ENCODE measurements at places on chromosomes 2 and 18. TPM values are rescaled to one million over a fixed set of nuclear protein-coding genes. Genes with fewer than 3 reads are reported as not detected.
A peak's percentile ranks its signal among the peaks of the same experiment; 100 is the strongest.

Gene NMUR1
- total RNA-seq: 0.13 TPM

Gene TMEM178A
- total RNA-seq: 11.9 TPM

Gene MAP3K19
- not detected for total RNA-seq

- no peak for DNase-seq
- no peak overlapping the region for H3K4me3 ChIP-seq
- no peaks in the 10 kb centered on the region for H3K36me3 ChIP-seq
- peaks cover 18% of the 10 kb centered on the region for H3K27me3 ChIP-seq
- no peaks in the 10 kb centered on the region for H3K4me1 ChIP-seq
Observed at GRCh38 chr2:1997409-1997808, 253.1 kb upstream of the PXDN start.

DNA sequence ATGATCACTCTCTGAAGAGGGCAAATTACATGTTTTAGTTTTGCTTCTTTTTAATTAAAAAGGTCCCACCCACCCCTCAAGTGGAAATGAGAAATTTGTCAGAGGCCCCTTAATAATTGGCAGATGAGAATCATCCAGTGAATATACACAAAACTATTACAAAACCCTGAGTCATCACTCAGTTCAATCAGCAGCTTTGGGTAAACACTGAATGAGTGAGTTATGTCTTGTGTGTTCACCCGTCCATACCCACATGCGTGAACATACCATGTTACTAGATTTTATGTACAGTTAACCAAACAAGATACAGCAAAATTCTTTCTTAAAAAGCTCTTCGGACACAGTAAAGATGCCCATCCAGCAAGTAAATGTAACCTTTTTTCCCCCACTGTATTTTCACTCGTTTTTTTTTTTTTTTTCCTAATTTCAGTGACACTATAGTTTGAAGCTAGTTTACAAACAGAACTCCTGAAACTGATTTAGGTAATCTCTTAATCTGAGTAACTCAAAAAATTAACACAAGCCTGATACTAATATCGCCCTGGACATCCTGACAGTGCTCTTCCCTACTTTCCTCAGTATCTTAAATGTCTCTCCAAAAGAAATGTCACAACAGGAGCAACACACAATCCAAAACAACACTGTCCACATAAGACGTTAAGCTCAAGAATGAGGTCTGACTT is 1.4 kb downstream of the PSME4 start:
- H3K4me1 ChIP-seq: peaks cover 39% of the 10 kb centered on the region
- H3K36me3 ChIP-seq: peaks cover 8% of the 10 kb centered on the region
- peak overlapping the region; percentile 98 for H3K4me3 ChIP-seq
- no peaks in the 10 kb centered on the region for H3K27me3 ChIP-seq

- no peaks in the 10 kb centered on the region for H3K27me3 ChIP-seq
- no peaks in the 10 kb centered on the region for H3K36me3 ChIP-seq
- no peak for DNase-seq
- no peak overlapping the region for H3K27ac ChIP-seq
- no peaks in the 10 kb centered on the region for H3K4me1 ChIP-seq
Observed at GRCh38 chr2:240879105-240879504, 10.5 kb downstream of the AGXT start.

DNA sequence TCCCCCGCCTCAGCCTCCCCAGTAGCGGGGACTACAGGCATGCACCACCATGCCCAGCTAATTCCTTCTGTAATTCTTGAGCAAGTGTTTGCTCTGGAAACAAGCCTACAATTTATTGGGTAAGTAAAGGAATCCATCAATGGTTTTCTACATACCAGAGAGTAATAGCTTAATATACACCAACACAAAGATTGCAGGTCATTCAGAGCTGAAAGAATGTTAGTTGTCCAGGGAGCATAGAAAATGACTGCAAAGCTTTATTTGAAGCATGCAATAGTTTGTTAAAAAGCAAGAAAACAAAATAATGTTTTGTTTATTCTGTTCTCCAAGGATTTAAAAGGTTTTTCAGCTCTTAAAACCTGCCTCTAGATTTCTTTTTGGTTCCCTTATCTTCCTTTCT is 5.6 kb downstream of the IDH1 start:
- peaks cover 40% of the 10 kb centered on the region for H3K4me1 ChIP-seq
- DNase-seq: no peak
- H3K27me3 ChIP-seq: no peaks in the 10 kb centered on the region

- no peaks in the 10 kb centered on the region for H3K27me3 ChIP-seq
- no peak for DNase-seq
- no peak overlapping the region for H3K27ac ChIP-seq
- H3K4me1 ChIP-seq: peaks cover 22% of the 10 kb centered on the region
- H3K36me3 ChIP-seq: no peaks in the 10 kb centered on the region
Observed at GRCh38 chr2:223269386-223269785, 217.4 kb downstream of the KCNE4 start.

- H3K27ac ChIP-seq: peak overlapping the region; percentile 90
- no peaks in the 10 kb centered on the region for H3K36me3 ChIP-seq
Observed at GRCh38 chr2:28567061-28567471, 71.2 kb downstream of the PLB1 start.

- H3K27me3 ChIP-seq: peaks cover 55% of the 10 kb centered on the region
- H3K4me1 ChIP-seq: peaks cover 55% of the 10 kb centered on the region
- H3K4me3 ChIP-seq: no peak overlapping the region
- peak overlapping the region; percentile 73 for H3K27ac ChIP-seq
- H3K36me3 ChIP-seq: peaks cover 5% of the 10 kb centered on the region
- DNase-seq: no peak
Observed at GRCh38 chr2:218876562-218877219, 4.0 kb upstream of the WNT10A start.

GRCh38 chr2:123696799-123697410 is 328.2 kb upstream of the CNTNAP5 start:
- H3K36me3 ChIP-seq: no peaks in the 10 kb centered on the region
- DNase-seq: no peak
- H3K4me1 ChIP-seq: peaks cover 3% of the 10 kb centered on the region
- no peak overlapping the region for H3K27ac ChIP-seq

DNA sequence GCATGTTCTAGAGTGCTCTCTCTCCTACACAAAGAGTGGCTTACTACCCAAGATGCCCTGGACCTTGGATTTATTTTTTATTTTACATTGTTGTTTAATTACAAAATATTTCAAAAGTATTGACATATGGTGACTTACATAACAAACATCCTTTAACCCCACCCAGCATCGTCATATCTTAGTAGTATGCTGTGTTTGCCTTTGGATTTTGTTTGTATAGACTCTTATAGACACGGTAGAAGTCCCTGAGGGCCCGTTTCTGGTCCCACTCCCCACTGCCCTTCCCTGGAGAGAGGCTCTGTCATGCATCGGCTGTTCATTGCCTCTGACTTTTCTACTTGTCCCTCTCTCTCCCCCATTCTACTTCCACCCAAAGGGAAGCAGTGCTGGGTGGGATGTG is 112.0 kb downstream of the ZBTB7C start:
- peaks cover 24% of the 10 kb centered on the region for H3K4me1 ChIP-seq
- H3K36me3 ChIP-seq: no peaks in the 10 kb centered on the region
- no peak overlapping the region for H3K4me3 ChIP-seq
- no peak for DNase-seq
- H3K27ac ChIP-seq: no peak overlapping the region
- H3K27me3 ChIP-seq: no peaks in the 10 kb centered on the region

DNA sequence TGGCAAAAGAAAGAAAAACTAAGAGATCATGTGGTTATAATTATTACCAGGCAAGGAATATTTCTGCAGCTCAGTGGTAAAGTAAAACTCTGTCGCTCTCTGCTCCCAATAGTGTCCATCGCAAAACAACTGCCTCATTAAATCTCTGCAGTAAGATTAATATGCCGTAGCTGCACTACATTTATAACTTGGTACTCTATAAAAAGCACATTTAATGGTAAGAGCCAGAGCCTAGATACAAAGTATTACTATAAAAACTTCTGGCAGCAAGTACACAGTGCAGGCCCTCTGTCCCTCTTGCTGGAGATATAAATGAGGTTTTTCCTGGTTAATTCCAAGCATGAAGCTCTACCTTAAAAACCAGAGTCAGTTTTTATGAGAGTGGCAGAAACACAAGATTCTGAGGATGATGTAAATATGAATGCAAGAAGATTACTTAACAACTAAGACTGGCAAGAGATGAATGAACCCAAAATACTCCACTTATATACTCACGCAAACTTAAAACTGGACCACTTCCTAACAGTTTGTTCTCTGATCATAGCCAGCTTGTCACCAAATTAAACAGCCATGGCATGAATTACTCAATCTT is 25.5 kb downstream of the ZNF521 start:
- H3K27ac ChIP-seq: peak overlapping the region; percentile 61
- H3K36me3 ChIP-seq: no peaks in the 10 kb centered on the region
- no peak for DNase-seq
- H3K4me3 ChIP-seq: no peak overlapping the region

GRCh38 chr18:35491700-35492077 is 6.1 kb downstream of the INO80C start:
- no peak for DNase-seq
- H3K27me3 ChIP-seq: no peaks in the 10 kb centered on the region
- H3K27ac ChIP-seq: peak overlapping the region; percentile 38
- H3K36me3 ChIP-seq: peaks cover 6% of the 10 kb centered on the region

DNA sequence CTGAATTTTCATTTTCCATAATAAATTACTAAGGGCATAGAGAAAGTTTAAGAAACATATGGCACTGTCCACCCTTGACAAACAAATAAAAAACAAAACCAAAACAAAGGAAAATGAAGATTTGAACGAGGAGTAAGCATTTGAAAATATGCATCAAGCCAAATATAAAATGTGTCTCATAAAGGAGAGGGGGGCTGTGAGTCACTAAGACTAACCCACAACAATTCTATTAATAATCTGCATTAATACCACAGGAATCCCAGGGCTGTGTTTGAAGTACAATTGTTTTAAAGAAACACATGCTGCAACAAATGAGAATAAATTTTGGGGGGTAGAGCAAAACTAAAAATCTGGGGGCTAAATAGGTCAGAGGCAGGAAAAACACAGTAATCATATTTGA is 53.8 kb upstream of the STK17B start:
- H3K27me3 ChIP-seq: no peaks in the 10 kb centered on the region
- no peak overlapping the region for H3K27ac ChIP-seq
- H3K36me3 ChIP-seq: peaks cover 15% of the 10 kb centered on the region
- no peak for DNase-seq
- H3K4me1 ChIP-seq: peaks cover 7% of the 10 kb centered on the region

- DNase-seq: no peak
- peaks cover 13% of the 10 kb centered on the region for H3K4me1 ChIP-seq
- H3K27me3 ChIP-seq: peaks cover 58% of the 10 kb centered on the region
- H3K4me3 ChIP-seq: no peak overlapping the region
Observed at GRCh38 chr2:121080013-121080772, 204.8 kb downstream of the TFCP2L1 start.

GRCh38 chr2:127182626-127183458 is 37.3 kb downstream of the CYP27C1 start:
- no peak overlapping the region for H3K4me3 ChIP-seq
- peaks cover 6% of the 10 kb centered on the region for H3K36me3 ChIP-seq
- no peaks in the 10 kb centered on the region for H3K4me1 ChIP-seq
- H3K27me3 ChIP-seq: no peaks in the 10 kb centered on the region
- H3K27ac ChIP-seq: no peak overlapping the region

DNA sequence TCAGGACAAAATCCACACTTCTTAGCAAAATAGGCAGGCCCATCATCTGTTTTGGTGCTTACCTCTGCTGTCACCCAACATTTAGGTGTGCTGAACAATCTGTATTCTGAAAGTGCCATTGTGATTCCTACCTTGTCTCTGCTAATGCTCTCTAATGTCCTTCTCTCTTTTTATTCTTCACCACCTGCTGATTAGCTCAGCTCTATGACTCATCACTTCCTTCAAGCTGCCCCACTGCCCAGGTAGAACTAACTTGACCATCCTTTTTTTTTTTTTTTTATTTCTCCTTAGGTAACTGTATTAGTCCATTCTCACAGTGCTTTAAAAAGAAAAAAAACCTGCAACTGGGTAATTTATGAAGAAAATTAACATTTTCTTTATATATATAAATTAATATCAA is 478.7 kb upstream of the POU3F3 start:
- H3K4me3 ChIP-seq: no peak overlapping the region
- DNase-seq: no peak
- peaks cover 5% of the 10 kb centered on the region for H3K4me1 ChIP-seq
- no peaks in the 10 kb centered on the region for H3K36me3 ChIP-seq
- peaks cover 23% of the 10 kb centered on the region for H3K27me3 ChIP-seq
